ENCODE measurements at places on chromosomes 2 and 18. TPM values are rescaled to one million over a fixed set of nuclear protein-coding genes. Genes with fewer than 3 reads are reported as not detected.

DNA sequence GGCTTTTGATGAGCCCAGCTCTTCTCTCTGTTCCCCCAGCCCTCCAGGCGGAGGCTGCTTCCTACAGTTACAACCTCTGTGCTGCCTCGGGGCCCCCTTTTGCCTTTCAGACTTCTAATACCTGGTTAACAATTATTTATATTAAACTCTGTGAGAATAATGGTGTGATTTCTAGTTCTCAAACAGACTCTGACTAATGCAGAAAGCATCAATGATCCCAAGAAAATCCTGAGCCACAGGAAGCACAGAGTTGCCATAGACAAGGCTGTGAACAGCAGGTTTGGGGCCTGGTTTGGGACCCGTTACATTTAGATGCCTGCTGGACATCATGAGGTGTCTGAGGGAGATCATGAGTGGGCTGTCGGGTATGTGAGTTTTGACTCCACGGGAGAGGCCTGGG lies 37.4 kb upstream of the MYO3B start:
- DNase-seq: no peak

NAT8 gene
- not detected for total RNA-seq

DNA sequence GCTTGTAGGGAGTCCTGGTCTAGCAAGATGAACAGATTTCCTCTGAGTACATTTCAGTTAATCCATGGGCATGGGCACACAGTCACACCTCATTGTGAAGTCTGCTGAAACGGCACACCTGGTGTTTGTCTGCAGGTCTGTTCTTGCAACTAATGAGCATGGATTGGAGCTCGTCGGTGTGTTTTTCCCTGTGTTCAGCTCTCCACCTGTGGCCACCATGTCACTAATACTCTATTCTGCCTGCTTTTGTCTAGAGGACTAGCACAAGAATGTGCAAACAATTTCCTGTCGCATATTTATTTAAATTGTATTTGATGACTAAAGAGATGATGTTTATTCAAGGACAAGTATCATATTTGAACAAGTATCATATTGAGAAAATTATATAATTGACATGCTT lies 24.5 kb upstream of the PPP4R1 start:
- no peak for DNase-seq

- DNase-seq: no peak
These were observed 231.5 kb downstream of the NAPG start for GRCh38 chr18:10757349-10757748.

DNA sequence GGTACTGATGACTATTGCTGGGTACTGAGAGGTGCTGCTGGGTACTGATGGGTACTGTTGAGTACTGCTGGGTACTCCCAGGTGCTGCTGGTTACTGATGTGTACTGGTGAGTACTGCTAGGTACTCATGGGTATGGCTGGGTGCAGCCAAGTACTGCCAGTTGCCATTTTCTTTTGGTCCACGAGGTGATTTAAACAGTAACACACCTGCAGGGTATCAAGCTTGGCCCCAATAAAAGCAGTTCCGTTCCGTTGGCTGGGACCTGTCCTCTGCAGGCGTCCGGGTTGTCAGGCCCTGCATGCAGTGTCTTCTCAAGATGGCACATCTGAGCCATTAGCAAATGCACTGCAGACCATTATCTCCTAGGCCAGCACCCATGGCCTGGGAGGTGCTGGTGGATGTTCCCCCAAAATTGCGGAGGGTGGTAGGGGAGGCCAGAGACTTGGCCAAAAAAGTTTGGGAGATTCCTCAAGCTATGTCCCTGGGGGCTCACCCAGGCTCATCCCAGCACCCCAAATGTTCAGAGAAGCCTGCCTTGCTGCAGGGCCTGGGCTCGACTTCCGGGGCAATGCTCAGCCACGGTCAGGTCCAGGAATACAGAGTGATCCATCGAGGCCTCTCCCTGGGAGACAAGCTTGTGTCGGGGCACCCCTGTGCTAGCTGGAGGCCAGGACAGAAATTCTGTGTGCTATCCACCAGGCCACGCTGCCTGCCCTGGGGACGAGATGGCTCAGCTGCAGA lies 165.2 kb downstream of the TWIST2 start:
- no peak for DNase-seq

DNA sequence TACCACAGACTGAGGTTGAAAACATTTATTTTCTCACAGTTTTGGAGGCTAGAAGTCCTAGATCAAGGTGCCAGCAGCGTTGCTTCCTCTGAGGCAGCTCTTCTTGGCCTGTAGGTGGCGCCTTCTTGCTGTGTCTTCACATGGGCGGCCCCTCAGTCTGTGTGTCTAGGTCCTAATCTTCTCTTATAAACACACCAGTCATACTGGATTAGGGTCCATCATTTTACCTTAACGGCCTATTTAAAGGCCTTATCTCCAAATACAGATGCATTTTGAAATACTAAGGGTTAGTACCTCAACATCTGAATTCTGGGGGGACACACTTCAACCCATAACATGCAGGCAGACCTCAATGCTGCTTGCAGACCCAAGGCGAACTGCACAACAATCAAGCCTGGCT lies 4.4 kb upstream of the RMC1 start:
- peak; percentile 57 for DNase-seq

- peak; percentile 90 for DNase-seq
These were observed 28.4 kb upstream of the PUM2 start for GRCh38 chr2:20378891-20379519.

DNA sequence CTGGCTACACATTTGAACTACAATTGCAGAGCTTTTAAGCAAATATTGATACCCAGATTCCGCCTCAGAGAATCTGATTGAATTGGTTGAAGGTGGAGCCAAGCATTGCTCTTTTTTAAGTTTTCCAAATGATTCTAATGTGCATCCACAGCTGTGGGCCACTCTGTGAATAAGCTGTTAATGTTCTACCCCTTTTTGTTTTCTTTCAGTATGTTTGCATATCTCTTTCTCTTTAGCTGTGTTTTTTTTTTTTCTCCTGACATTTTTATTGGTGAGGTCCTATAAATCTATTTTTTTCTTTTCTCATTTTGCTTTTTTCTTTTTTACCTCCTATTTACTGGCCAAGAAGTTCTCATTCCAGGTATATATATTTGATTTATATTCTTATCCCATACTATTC lies 6.5 kb downstream of the SCN3A start:
- no peak for DNase-seq

GRCh38 chr2:102512161-102512560 lies 39.1 kb downstream of the SLC9A4 start:
- DNase-seq: no peak

- DNase-seq: no peak
These were observed 36.5 kb downstream of the CNGA3 start for GRCh38 chr2:98382739-98383138.

DNA sequence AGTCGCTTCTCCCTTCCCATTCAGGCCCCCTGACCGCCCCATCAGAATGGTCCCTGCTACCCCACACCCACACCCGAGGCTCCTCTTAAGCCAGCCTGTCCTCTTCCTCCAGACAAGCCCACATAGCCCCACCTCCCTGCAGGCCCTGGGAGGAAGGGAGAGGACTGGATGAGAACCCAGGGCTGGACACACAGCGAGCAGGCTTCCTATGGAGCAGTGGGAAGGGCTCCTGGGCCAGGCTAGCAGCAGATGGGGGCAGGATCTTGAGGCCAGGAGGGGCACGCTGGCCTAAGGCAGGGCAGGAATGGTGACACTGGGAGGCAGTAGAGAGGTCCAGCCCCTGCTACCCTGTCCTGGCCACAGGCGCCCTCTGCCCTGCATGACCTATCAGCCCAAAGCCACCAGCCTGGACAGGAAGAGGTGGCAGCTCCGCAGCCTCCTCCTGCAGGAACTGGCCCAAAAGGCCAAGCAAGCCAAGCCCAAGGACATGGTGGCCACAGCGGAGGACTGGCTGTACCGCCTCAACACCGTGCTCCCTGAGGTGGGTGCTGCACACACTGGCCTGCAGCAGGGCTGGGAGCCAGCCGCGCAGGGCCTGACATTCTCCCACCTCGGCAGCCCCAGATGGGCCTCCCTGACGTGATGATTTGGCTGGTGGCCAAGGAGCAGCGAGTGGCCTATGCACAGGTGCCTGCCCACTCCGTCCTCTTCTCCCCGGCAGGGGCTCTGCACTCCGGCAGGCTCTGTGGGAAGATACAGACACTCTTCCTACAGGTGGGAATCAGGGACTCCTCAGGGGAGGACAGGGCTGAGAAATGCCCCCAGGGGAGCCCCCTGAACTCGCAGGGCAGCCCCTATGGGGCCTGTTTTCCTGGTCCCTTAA lies 43.3 kb downstream of the FER1L5 start:
- DNase-seq: no peak

DNA sequence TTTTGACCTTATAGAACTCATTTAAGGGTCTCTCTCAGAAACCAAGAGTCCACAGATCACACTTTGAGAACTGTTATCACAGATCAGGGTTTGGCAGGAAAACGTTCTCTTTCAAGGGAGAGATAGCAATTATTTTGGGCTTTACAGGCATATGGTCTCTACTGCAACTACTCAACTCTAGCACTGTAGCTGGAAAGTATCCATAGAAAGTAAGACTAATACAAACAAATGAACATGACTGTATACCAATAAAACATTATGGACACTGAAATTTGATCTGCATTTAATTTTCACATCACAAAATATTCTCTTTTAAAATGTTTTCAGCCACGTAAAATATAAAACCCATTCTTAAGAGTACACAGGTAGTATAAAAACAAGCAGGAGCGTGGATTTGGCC lies 100.5 kb downstream of the TRIP12 start:
- no peak for DNase-seq

- DNase-seq: peak; percentile 18
These were observed 8.0 kb downstream of the TEX261 start for GRCh38 chr2:70986499-70987189.

- DNase-seq: no peak
These were observed 80.0 kb downstream of the MAP4K3 start for GRCh38 chr2:39356922-39357639.

DNA sequence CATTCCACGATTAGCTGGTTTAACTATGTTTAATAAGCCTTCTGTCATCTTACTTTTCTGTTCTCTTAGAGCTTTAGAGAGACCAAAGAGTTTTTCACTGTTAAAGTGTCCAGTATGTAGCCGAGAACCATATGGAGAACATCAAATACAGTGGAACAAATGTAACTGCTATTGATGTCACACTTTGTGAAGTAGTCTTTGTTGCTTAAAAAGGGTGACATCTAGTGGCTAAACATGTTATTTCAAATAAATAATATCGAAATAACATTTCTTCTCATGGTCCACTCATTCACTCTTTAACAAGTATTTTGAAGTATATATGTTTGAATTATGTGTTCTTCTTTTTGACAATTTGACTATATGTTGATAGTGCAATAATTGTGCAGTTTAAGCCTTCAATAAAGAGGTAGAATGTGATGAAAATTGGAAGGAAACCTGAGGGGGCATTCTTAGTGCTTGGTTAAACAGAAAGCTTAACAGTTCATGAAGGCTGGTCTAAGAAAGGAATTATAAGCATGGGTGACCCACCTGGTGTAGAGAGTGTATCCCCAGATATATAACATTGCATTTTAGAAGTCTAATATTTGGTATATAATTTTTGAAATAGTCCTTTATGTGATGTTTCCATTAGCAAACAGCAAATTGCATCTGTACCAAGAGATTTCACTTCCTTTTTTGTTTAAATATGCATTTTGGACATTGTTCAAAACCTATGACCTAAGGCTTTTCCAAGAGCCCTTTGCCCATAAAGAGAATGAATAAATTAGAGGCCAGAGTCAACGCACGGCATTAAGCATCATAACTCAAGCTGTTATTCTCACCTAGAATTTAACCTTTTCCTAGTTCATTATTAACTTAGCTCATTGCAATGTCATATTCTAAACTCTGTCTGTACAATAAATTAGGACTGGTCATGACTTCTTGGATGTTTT lies 112.1 kb downstream of the KYNU start:
- no peak for DNase-seq

SLC4A3 gene
- total RNA-seq: 12.2 TPM

GRCh38 chr2:197706839-197707207 lies 1.7 kb downstream of the MARS2 start:
- DNase-seq: no peak

GRCh38 chr2:68937346-68938055 lies 15.2 kb downstream of the GKN2 start:
- DNase-seq: no peak

MAP3K19 gene
- total RNA-seq: not detected

GRCh38 chr2:170943596-170943995 lies 14.5 kb downstream of the GORASP2 start:
- no peak for DNase-seq

HJURP gene
- 0.31 TPM for total RNA-seq

- no peak for DNase-seq
These were observed 452.8 kb upstream of the VWC2L start for GRCh38 chr2:213958086-213958485.

FBXO36 gene
- total RNA-seq: 3.4 TPM

CCDC148 gene
- 3.4 TPM for total RNA-seq

- DNase-seq: no peak
These were observed 44.9 kb upstream of the ITPRID2 start for GRCh38 chr2:181846399-181847197.

ZNF804A gene
- total RNA-seq: 1.2 TPM

CAPN14 gene
- 0.62 TPM for total RNA-seq

TTL gene
- 22.2 TPM for total RNA-seq

GRCh38 chr18:50398947-50399346 lies 24.1 kb downstream of the SKA1 start:
- DNase-seq: no peak

DNA sequence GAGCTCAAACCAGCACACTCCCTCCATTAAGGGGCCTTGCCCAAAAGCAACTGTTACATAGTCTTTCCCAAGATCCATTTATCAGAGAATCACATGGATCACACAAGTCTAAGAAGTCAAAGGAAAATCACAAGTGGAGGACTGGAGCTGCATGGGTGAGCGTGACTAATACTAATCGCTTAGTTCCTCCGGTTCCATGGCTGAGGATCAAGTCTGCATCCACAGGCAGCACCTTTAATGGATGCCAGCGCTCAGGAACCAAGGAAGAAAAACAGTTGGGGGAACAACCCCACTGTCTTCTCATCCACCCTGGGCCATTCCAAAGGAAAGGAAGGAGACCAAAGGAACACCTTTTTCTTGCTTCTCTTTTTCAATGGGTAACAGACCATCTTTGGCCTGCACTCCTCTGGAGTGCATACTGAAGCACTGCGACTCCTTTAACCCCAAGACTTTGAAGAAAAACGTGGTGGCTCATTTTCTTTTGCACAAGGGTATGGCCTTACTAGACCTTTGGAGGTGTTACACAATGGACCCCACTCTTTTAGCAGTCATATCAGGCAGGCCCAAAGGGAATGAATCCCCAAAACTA lies 9.2 kb upstream of the WDR33 start:
- DNase-seq: no peak

DNA sequence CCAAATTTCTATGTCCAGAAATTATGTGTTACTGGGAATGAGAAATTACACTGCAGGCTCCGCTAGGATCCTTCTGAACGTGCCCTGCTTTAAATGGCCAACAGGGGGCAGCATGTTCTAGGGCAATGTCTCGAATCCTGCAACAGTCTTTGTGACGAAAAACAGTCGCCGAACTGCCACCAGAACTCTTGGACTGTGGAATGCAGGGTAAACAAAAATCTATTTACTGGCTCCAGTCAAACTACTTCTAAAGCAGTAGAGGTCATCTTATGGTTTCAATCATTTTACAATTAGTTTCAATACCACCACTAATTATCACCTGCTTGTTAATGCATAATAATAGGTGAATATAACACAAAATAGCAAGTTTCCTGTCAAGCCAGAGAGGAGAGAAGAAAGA lies 9.8 kb upstream of the ZNF397 start:
- DNase-seq: peak; percentile 81

GRCh38 chr2:231800493-231801091 lies 14.3 kb downstream of the COPS7B start:
- DNase-seq: no peak
